ENCODE measurements at places on chromosomes 7 and 10. TPM values are rescaled to one million over a fixed set of nuclear protein-coding genes. Genes with fewer than 3 reads are reported as not detected.

Gene PLPP4
- total RNA-seq = 0.60 TPM

DNA sequence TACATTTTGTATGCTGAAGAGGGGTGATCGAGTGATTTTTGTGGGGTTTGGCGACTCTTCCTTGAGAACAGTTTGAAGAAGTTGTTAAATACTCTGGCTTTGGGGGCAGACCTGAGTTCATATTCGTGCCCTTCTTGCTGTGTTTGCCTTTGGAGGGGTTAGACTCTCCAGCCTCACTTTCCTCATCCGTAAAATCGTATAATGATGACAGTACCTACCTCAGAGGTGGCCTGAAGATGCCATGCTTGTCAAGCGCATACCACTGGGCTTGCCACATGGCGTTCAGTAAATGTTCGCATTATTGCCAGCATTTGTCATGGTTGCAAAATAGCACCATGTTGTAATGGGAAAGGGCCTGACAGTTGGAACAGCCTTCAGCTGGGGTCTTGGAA lies 1.3 kb downstream of the STK17A start:
- peak overlapping the region; percentile 95 for H3K27ac ChIP-seq
- DNase-seq = no peak
- H3K27me3 ChIP-seq = peaks cover 3% of the 10 kb centered on the region
- peaks cover 28% of the 10 kb centered on the region for H3K4me1 ChIP-seq

Gene SPDYE8
- total RNA-seq = not detected

DNA sequence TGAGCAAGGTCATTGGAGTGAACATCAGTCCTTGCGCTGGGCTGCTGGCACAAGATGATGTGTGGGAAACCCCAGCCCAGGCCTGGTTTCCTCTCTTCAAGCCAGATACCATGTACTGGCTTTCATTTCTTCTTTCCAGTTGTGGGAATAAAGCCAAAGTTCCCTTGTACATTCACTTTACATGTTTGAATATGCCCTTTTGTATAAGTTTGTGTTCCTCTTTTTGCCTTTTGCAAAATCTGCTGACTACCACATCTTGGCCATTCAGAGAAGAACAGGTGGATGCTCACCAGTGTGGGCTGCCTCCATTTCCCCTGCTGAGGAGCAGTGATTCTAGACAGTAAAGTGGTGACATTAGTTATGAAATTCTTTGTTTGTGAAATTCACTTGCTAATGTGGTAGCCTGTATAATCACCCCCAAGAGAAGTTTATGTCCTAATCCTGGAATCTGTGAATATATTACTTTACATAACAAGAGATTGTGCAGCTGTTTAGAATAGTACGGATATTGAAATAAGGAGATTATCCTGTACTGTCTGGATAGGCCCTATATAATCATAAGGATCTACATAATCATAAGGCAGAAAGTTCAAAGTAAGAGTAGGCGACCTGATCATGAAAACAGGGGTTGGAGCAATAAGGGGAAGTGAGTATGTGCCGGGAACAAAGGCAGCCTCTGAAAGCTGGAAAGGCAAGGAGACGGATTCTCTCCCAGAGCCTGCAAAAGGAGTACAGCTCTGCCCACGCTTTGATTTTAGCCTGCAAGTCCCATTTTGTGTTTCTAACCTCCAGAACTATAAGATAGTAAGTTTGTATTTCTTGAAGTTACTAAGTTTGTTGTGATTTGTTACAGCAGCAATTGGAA lies 18.8 kb upstream of the AOAH start:
- H3K36me3 ChIP-seq = no peaks in the 10 kb centered on the region
- H3K27ac ChIP-seq = no peak overlapping the region
- H3K4me1 ChIP-seq = no peaks in the 10 kb centered on the region

GRCh38 chr7:136134503-136134902 lies 157.3 kb upstream of the MTPN start:
- no peak overlapping the region for H3K4me3 ChIP-seq
- no peaks in the 10 kb centered on the region for H3K27me3 ChIP-seq
- H3K27ac ChIP-seq = no peak overlapping the region
- H3K36me3 ChIP-seq = no peaks in the 10 kb centered on the region
- no peaks in the 10 kb centered on the region for H3K4me1 ChIP-seq

Gene RADIL
- total RNA-seq = 2.3 TPM

DNA sequence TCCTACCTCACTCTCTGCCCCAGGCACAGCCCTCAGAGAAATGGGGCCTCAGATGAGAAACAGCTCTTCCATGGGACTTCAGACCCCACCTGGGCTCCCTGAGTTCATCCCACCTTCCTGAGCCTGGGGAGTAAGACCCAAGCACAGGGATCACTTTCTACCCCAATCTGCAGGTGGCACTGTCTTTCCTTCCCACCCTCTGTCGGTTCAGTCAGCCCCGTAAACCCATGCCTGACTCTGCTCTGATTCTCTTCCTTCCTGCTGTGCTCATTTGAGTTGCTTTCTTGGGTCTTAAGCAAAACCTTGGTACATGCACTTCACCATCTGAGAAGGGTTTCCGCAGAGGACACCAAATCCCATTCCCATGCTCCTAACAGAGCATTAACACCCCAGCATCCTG lies 306.4 kb upstream of the CDC14C start:
- no peak overlapping the region for H3K4me3 ChIP-seq
- no peaks in the 10 kb centered on the region for H3K27me3 ChIP-seq
- H3K27ac ChIP-seq = no peak overlapping the region
- DNase-seq = no peak
- no peaks in the 10 kb centered on the region for H3K36me3 ChIP-seq

Gene AMPH
- total RNA-seq = 6.3 TPM

GRCh38 chr10:93758891-93759410 lies 1.2 kb downstream of the LGI1 start:
- H3K27me3 ChIP-seq = peaks cover 7% of the 10 kb centered on the region
- no peak overlapping the region for H3K27ac ChIP-seq
- no peak for DNase-seq
- H3K4me3 ChIP-seq = no peak overlapping the region
- H3K36me3 ChIP-seq = no peaks in the 10 kb centered on the region

- H3K36me3 ChIP-seq = no peaks in the 10 kb centered on the region
- no peak overlapping the region for H3K27ac ChIP-seq
- H3K4me3 ChIP-seq = no peak overlapping the region
- peaks cover 4% of the 10 kb centered on the region for H3K27me3 ChIP-seq
- peaks cover 37% of the 10 kb centered on the region for H3K4me1 ChIP-seq
- DNase-seq = no peak
Observed at GRCh38 chr10:127992376-127992775, 85.5 kb downstream of the PTPRE start.

Gene ANKRD30A
- total RNA-seq = 0.24 TPM

GRCh38 chr7:28922624-28923331 lies 35.4 kb downstream of the TRIL start:
- H3K27me3 ChIP-seq = no peaks in the 10 kb centered on the region
- H3K27ac ChIP-seq = no peak overlapping the region
- H3K36me3 ChIP-seq = no peaks in the 10 kb centered on the region
- H3K4me1 ChIP-seq = peaks cover 19% of the 10 kb centered on the region

DNA sequence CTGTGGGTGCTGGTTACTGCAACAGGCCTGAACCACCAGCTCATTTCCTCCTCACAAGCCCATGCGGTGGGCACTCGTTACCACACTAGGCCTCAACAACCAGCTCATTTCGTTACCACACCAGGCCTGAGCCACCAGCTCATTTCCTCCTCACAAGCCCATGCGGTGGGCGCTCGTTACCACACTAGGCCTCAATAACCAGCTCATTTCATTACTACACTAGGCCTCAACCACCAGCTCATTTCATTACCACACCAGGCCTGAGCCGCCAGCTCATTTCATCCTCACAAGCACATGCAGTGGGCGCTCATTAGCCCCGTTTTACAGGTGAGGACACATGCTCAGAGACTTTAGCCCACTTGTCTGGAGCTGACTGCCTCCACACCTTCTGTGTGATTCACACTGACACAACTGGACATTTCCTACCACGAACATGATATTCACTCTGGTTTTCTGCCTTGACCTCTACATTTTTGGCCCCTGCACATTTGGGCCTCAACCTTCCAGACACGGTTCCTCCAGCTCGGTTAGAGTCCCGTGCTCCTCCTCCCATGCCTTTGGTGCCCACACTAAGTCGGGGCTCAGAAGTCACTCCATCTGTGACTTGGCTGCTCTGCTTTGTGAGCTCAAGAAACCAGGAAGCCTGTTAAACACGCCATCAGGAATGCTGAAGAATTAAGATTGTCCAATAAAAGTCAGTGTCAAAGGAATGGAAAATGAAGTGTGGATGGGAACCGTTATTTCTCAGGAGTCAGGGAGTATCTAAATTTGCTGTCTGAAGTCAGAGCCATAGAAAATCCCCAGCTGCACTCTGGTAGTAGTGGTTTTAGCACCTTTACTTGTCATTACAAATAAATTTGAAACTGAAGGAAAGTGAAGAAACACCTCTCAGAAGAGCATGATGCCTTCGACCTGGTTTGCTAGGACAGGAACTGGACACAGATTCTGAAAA lies 55.8 kb upstream of the LANCL2 start:
- no peak overlapping the region for H3K27ac ChIP-seq
- no peak for DNase-seq
- H3K36me3 ChIP-seq = no peaks in the 10 kb centered on the region
- no peak overlapping the region for H3K4me3 ChIP-seq

- no peak overlapping the region for H3K27ac ChIP-seq
- no peaks in the 10 kb centered on the region for H3K27me3 ChIP-seq
- no peak overlapping the region for H3K4me3 ChIP-seq
Observed at GRCh38 chr7:23022851-23023250, 8.9 kb upstream of the HYCC1 start.

GRCh38 chr10:130986846-130987245 lies 324.7 kb downstream of the TCERG1L start:
- no peaks in the 10 kb centered on the region for H3K36me3 ChIP-seq
- H3K4me1 ChIP-seq = no peaks in the 10 kb centered on the region
- no peak for DNase-seq
- H3K27ac ChIP-seq = no peak overlapping the region
- H3K4me3 ChIP-seq = no peak overlapping the region

DNA sequence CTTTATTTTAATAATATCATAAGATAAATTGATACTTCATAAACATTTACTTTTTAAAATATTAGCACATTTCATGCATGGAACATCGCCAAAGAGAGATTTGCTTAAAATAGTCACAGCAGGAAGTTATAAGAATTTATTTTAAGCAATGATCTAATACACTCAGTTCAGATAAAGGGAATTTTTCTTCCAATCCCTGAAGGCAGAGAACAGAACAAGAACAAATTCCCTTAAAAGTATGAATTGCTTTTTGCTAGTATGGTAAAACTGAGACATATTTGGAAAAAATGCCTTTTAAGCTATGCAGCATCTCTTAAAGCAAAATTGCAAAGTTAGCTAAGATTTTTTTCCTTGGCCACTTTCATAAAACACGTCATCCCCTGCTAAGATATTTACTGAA lies 91.0 kb downstream of the SEMA3D start:
- H3K4me3 ChIP-seq = no peak overlapping the region
- H3K36me3 ChIP-seq = no peaks in the 10 kb centered on the region
- H3K27ac ChIP-seq = no peak overlapping the region
- H3K4me1 ChIP-seq = peaks cover 5% of the 10 kb centered on the region

Gene TRRAP
- total RNA-seq = 54.5 TPM

DNA sequence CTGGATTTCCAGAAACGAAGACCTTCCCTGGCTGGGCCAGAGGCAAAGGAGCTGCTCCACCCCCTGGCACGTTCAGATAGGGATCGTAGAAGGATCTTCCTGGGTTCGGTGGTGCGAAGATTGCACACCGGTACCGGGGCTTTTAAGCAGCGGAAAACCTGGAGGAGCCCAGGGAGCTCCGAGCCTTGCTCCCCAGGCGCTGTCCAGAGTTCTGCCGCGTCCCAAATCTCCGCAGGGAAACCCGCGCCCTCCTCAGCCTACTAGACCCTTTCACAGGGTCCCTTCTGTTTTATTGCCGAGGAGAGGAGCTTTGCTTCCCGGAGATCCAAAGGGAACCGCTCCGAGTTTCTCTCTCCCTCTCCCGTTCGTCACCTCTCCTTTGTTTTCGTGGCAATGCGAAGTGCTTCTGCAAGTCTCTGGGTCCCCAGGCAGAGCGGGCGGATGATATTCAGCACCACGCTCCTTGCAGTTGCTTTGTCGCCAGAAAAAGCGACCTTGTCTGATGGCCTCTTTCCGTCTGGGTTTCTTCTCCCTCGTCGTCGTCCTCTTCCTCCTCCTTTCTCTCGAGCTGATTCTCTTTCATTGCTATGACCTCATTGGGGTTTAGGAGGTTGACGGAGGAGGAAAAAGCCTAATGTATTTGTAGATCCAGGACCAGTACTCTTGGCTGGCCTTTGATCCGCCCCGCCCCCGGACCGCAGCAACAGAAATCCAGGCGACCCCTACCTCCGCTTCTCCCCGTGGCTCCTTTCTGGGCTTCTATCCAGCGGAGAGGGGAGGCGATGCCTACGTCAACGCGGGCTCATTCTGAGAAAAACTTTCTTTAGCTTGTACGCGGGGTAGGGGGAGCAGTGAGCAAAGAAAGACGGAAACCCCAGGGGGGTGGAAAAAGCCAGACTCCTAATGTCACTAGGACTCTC lies at the start of gene TMEM196:
Gene TMEM196 (minus strand): TSS at position 777 of the 920 bp plus-strand sequence. CDS start 921 bp downstream, outside the sequence.
- no peaks in the 10 kb centered on the region for H3K36me3 ChIP-seq
- peaks cover 54% of the 10 kb centered on the region for H3K27me3 ChIP-seq
- H3K27ac ChIP-seq = no peak within 1 kb of the TSS
- peaks cover 14% of the 10 kb centered on the region for H3K4me1 ChIP-seq

- no peaks in the 10 kb centered on the region for H3K27me3 ChIP-seq
- H3K4me1 ChIP-seq = peaks cover 43% of the 10 kb centered on the region
- no peak overlapping the region for H3K4me3 ChIP-seq
- H3K27ac ChIP-seq = no peak overlapping the region
Observed at GRCh38 chr10:100041306-100042002, 31.7 kb upstream of the DNMBP start.

Gene FMC1
- total RNA-seq = 8.5 TPM

GRCh38 chr7:154744256-154744860 lies 258.6 kb downstream of the PAXIP1 start:
- H3K4me3 ChIP-seq = no peak overlapping the region
- DNase-seq = no peak
- H3K27me3 ChIP-seq = no peaks in the 10 kb centered on the region
- H3K27ac ChIP-seq = no peak overlapping the region
- H3K4me1 ChIP-seq = no peaks in the 10 kb centered on the region
- no peaks in the 10 kb centered on the region for H3K36me3 ChIP-seq

DNA sequence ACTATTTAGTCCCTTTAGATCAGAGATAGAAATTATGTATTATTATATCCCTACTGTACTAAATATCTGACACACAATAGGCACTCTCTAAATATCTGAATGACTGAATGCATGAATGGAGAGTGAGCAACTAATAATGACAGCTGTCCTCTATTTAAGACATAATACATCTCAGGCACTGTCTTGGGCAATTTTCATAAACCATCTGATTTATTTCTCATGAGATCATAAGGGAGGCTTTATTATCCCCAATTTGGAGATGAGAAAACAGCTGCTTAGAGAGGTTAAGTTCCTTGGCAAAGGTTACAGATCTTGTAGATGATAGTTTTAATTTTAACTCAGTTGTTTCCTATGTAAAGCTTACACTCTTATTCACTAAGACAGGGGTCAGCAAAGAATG lies 570.6 kb downstream of the GRM8 start:
- H3K27ac ChIP-seq = no peak overlapping the region
- H3K27me3 ChIP-seq = no peaks in the 10 kb centered on the region

Gene CYP3A4
- total RNA-seq = 2.3 TPM

Gene FAM241B
- total RNA-seq = 2.6 TPM

DNA sequence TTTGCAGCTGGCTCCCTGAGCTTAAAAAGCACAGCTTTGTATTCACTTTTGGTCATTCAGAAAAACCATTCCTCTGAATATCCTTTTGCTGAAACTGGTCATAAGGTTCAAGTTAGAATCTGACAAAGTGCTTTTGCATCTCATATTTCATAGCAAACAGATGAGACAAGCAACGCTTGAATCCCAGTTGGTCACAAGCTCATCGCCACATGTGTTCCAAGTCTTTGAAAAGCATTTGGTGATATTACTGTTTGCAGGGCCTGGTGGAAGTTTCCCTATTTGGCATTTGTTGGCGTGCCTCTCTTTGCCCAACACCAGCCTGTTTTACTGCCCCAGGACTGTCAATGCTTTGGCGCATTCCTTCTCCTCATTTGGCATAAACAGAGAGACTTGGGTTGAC lies 10.3 kb downstream of the TACC2 start:
- no peaks in the 10 kb centered on the region for H3K27me3 ChIP-seq
- no peak overlapping the region for H3K27ac ChIP-seq
- no peak overlapping the region for H3K4me3 ChIP-seq
- no peak for DNase-seq
